ENCODE measurements at places on chromosomes 12 and 14. TPM values are rescaled to one million over a fixed set of nuclear protein-coding genes. Genes with fewer than 3 reads are reported as not detected.

Gene SRGAP1
- total RNA-seq, result 6.2 TPM

Gene MBIP
- 11.6 TPM for total RNA-seq

Gene CLEC4D
- total RNA-seq, result not detected

Gene E2F7
- 2.4 TPM for total RNA-seq

Gene TUBA1A
- 811 TPM for total RNA-seq

Gene TGFB3
- 5.1 TPM for total RNA-seq

Gene AKAP6
- total RNA-seq, result 1.2 TPM

Gene CD163
- total RNA-seq, result not detected

Gene GLTP
- total RNA-seq, result 56.1 TPM

Gene CLEC9A
- 0.30 TPM for total RNA-seq

Gene JAG2
- total RNA-seq, result 1.5 TPM

Gene NOPCHAP1
- 3.3 TPM for total RNA-seq

Gene TUBA1C
- 508 TPM for total RNA-seq

Gene KRT72
- total RNA-seq, result not detected

Gene CLEC2A
- not detected for total RNA-seq

Gene ZNF740
- total RNA-seq, result 14.8 TPM

Gene C12orf60
- total RNA-seq, result 1.0 TPM

Gene TPPP2
- not detected for total RNA-seq
